ENCODE measurements at places on chromosomes 7 and 10.
A peak's percentile ranks its signal among the peaks of the same experiment; 100 is the strongest.

GRCh38 chr10:79223091-79224048 lies 123.9 kb upstream of the PPIF start:
- DNase-seq = no peak

GRCh38 chr10:132270256-132270655 lies 37.5 kb downstream of the STK32C start:
- DNase-seq = no peak

DNA sequence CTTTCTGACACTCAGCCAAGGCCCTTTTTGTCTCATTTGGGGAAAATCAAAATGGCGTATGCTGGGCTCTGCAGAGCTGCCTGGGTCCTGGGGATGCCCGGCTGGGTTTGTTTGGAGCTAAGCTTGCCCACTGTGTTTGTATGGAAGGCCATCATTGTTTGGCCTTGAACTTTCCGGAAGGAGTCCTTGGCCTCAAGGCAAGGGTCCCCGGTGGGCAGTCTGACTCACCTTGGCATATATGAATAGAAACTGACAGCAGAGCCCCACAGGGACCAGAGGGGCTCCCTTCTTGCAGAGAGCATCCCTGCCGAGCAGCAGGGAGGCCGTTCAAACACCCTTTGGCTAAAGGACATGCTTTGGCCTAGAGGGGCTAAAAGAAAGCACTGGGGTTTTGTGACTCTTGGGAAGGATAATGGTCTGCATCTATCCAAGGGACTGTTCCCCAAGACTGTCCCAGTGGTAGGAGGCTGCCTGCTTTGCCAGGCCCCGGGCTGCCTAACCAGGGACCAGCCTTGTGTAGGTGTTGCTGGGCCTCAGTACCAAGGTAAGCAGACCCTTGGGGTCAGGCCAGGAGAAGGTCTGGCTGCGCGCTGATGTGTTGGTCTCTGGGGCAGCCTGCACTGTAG lies 15.0 kb downstream of the SLC18A2 start:
- DNase-seq = no peak

DNA sequence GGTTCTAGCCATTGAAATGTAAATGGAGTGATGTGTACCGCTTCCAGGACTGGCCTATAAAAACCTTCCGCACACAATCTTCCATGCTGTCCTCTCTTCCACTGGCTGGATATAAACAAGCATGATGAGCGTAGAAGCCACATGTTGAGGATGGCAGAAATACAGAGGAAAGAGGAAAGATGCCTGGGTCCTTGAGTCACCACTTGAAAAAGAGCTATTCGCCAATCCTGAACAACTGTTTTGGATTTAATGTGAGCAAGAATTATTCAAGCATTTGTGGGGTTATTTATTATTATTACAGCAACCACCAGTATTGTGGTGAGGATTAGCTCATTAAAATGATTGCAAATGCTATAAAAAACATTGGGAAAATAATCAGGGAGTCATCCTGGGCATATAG lies 45.8 kb upstream of the PLXNA4 start:
- DNase-seq = no peak

GRCh38 chr7:33039903-33040292 lies 22.7 kb downstream of the NT5C3A start:
- no peak for DNase-seq

GRCh38 chr7:151110941-151111645 lies 24.8 kb downstream of the AGAP3 start:
- peak; percentile 65 for DNase-seq
